ENCODE measurements at places on chromosomes 16 and 17.

DNA sequence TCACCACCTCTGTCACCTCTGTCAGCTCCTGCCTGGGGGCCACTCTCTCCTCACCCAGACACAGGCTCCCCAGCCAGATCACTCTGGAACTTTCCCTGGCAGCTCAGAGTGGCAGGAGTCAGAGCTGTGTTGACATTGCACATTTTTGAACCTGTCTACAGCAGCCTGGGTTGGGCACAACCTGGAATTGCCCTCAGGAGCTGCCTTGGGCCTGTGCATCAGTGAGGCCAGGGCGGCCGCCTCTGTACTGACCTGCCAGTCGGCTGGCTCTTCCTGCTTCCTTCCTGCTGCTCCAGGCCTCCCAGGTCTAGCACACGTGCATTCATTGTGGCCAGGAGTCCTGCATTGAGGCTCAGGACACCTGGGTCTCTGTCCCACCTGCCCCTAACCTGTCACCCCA lies 14.2 kb upstream of the TMEM11 start:
- no peak for DNase-seq

- no peak for DNase-seq
Observed at GRCh38 chr17:73074566-73074965, 17.9 kb downstream of the SLC39A11 start.

GRCh38 chr16:28935924-28936783 lies 4.4 kb downstream of the CD19 start:
- no peak for DNase-seq

GRCh38 chr17:1438593-1439083 lies 17.4 kb downstream of the CRK start:
- no peak for DNase-seq

GRCh38 chr16:67547423-67548264 lies 14.7 kb upstream of the CTCF start:
- DNase-seq: no peak

GRCh38 chr16:19389246-19389645 lies 28.4 kb upstream of the TMC5 start:
- no peak for DNase-seq

- peak; percentile 83 for DNase-seq
Observed at GRCh38 chr16:57541754-57542435, 548 bp upstream of the ADGRG5 start.

DNA sequence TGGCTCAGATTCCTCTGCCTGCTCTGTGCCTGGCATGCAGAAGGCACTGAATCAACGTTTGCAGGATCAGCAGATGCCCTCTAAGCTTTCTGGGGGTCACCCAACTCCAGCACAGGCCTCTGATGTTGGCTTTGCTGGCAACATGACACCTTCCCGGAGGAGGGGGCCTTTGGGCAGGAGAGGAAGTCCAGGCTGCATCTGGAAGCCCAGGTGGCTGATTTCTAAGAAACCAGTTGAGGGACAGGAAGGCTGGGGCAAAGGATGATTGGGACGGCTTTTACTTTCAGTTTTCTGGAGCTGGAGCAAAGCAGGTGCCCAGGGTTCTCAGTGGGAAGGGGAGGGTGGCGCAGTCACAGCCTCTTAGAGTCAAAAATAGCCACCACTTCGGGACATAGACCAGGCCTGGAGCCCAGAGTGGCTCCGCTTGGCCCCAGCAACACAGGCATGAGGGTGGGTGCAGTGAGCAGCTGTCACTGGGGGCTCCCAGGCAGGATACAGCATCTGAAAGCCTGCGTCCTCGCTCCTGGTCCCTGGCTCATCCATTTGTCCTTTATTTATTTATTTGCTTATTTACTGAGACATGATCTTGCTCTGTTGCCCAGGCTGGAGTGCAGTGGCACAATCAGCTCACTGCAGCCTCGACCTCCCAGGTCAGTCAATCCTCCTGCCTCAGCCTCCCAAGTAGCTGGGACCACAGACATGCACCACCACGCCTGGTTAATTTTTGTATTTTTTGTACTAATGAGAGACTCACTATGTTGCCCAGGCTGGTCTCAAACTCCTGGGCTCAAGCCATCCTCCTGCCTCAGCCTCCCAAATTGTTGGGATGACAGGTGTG lies 15.1 kb downstream of the SOCS1 start:
- no peak for DNase-seq

GRCh38 chr16:5333991-5334390 lies 236.4 kb upstream of the EEF2KMT start:
- no peak for DNase-seq

DNA sequence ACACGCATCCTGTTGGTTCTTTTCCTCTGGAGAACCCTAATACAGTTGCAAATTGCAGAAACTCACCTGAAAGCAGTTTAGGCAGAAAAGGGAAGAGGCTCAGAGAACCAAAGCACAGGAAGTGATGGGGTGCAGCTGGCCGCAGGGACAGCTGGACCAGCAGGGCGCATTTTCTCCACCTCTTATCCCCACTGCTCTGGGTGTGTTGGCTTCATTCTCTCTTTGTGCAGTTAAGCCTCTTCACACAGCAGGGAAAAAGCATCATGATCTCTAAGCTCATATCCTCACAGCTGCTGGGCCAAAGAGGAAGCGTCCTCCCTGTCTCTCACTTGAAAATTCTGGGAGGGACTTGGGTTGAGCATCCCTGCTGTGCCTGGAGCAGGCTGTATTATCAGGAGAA lies 20.0 kb upstream of the LRRC75A start:
- no peak for DNase-seq

DNA sequence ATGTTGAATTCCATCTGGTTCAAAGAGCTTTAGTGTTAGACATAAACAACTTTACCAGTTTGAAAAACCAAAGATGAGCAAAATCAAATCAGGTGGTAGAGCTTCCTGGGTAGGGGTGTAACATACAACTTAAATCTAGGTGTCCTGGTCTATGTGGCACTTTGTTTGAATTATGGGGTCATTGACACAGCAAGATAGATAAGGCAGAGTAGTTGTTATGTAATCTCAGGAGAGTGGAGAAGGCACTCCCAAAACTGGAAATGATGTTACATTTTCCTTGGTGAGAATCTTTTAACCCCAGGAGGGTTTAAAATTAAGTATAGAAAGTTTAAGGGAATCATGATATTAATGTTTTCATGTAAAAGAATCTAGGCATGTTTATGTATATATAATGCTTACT lies 31.9 kb downstream of the CCDC42 start:
- DNase-seq: no peak

- DNase-seq: no peak
Observed at GRCh38 chr16:47258874-47259461, 115.2 kb upstream of the NETO2 start.

GRCh38 chr17:28953444-28954118 lies 2.3 kb upstream of the PHF12 start:
- DNase-seq: peak; percentile 55

DNA sequence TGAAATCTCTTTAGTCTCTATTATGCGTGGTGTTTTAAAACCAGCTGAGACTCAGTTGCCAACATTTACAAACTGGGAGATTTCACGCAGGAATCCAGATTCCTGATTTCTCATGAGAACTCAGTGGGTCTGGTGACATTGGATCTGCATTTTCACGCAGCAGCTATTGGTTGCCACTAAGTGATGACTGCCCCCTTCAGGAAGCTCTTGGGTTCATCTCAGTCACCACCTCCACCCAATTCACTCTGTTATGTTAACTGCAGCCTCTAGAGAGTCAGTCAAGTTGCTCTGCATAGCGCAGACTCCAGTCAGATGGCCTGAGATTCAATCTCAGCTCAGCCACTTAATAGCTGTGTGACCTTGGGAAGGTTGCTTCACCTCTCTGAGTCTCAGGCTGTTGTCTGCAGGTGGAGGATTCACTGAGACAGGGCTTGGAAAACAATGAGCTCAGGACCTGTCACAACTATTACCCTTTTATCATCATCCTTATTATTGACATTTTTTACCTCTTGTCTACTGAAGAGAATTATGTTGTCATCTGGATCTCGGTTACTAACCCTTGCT lies 6.4 kb downstream of the SHISA9 start:
- no peak for DNase-seq

- DNase-seq: no peak
Observed at GRCh38 chr16:79834720-79835119, 234.2 kb upstream of the MAF start.

GRCh38 chr16:79336437-79337229 lies 263.9 kb downstream of the MAF start:
- DNase-seq: no peak

DNA sequence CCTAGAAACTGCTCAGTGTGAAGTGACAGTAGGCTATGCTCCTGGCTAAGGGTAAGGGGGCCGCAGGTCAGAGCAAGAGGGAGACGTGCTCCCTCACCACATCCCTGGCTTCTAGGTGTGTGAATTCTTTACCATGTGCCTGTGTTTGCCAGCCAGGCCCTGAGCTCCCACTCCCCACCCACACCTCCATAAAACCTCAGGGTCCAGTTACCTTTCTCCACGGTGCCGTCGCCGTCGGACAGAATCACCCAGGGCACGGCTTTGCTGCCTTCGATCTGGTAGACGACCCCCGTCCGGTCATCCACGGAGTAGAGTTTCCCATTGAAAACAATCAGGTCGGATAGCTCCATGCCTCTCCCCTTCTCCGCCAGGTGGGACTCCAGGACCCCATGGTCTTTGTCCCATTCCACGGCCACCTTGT lies 12.8 kb downstream of the CANT1 start:
- DNase-seq: no peak

GRCh38 chr17:78878871-78879527 lies 24.0 kb downstream of the CEP295NL start:
- no peak for DNase-seq

- DNase-seq: peak; percentile 56
Observed at GRCh38 chr16:48632137-48632774, 22.3 kb upstream of the N4BP1 start.

GRCh38 chr16:3095869-3096268 lies 3.2 kb downstream of the ZSCAN10 start:
- no peak for DNase-seq

- no peak for DNase-seq
Observed at GRCh38 chr16:47197536-47198179, 53.9 kb upstream of the NETO2 start.

DNA sequence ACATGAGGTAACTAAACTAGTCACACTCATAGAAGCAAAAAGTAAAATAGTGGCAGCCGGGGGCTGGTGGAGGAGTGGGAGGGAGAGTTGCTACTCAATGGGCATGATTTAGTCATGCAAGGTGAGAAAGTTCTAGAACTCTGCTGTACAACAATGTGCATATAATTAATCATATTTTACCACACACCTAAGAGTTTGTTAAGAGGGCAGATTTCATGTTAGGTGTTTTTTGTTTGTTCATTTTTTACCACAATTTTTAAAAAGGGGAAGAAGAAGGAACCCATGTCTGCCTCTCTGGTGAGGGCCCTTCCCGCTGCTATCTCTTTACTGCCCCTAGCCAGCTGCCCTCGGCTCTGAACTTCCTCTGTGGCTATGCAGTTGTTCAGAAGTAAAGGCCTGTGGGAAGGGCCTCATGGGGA lies 11.2 kb downstream of the CD300LB start:
- no peak for DNase-seq

DNA sequence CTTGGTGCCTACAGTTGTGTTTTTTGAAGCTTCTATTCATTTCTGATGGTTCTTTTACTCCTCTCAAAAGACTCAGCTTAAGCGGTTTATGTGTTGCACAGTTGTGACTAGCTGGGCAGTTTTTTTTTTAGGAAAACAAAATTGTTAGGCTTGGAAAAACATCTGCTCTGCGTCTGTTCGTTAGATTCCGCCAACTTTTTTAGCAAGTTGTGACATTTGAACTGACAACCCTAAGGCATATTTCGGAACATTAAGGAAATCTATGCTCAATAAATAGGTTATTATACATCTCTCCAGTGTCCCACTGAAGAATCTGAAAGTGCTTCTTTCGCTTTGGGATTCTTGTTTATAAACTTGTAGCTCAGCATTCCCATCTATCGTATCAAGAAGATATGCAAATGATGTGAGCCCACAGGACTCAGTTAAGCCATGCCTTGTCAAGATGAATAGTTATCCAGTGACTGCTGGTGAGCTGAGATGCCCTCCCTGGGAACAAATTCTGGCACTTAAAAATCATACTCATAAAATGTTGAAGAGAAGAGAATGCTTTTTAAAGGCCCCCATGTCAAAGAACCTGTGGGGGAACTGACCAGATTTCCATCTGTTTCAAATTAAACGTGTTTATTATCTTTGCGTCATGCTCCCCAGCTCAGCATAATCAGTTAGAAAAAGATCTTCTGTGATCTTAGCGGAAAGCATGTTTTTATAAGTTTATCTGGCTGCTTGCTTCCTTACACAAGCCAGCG lies 109.0 kb upstream of the FAM20A start:
- no peak for DNase-seq

GRCh38 chr16:3249451-3249850 lies 7.0 kb downstream of the MEFV start:
- DNase-seq: no peak

GRCh38 chr17:27414271-27414670 lies 42.0 kb upstream of the KSR1 start:
- DNase-seq: no peak

DNA sequence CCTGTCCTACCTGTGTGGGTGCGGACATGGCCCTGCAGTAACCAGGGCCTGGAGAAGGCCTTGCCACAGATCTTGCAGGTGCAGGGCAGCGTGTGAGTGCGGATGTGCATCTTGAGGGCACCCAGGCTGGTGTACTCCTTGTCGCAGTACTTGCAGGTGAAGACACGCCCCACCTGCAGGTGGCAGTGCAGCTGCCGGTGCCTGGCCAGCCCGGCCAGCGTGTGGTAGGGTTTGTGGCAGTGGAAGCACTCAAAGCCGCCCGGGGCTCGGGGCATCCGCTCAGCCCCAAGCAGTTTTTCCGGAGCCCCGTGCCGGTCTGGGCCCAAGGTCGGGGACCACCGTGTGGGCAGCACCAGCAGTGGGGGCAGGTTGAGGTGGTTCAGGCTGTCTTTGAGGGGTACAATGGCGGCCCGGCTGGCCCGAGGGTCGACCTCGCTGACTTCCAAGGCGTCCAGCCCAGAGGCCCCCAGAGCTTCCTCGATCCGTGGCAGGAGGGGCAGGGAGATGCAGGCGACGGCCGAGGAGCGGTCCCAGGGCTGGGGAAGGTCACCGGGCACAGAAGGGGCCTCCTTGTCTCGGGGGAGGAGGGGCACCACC lies 5.1 kb downstream of the SNAI3 start:
- DNase-seq: no peak

- no peak for DNase-seq
Observed at GRCh38 chr16:80058214-80058613, 457.7 kb upstream of the MAF start.

- DNase-seq: no peak
Observed at GRCh38 chr16:88781140-88782077, 3.6 kb downstream of the PIEZO1 start.

GRCh38 chr17:8574687-8575086 lies 55.8 kb downstream of the MYH10 start:
- DNase-seq: no peak

GRCh38 chr17:50867363-50868139 lies 1.4 kb upstream of the TOB1 start:
- DNase-seq: no peak
